8988T (cell line): ENCODE measurements at places on chromosomes 7 and 10.
A peak's percentile ranks its signal among the peaks of the same experiment; 100 is the strongest.

GRCh38 chr10:3542185-3542611, 242.8 kb downstream of the KLF6 start:
- DNase-seq = no peak

GRCh38 chr7:104653825-104654401, 325.5 kb downstream of the LHFPL3 start:
- no peak for DNase-seq

DNA sequence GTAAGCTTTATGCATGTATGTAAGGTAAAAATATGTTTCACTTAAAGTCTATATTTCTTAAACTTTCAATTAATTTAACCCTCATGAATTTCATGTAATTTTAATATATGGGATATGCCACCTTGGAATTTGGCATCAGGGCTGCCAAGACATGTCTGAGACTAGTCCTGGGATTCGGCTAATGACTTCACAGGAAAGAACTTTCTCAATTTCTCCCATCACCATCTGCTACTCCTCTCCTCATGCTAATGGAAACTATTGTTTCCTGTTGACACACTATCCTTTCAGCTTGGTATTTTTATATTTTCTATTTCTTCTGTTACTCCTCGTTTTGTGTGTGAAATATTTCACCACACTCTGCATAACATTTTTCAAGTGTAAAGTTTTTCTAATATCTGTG, 205.9 kb downstream of the ARL4A start:
- DNase-seq = no peak

- no peak for DNase-seq
Observed at GRCh38 chr10:61842755-61843497, 58.6 kb upstream of the ARID5B start.

DNA sequence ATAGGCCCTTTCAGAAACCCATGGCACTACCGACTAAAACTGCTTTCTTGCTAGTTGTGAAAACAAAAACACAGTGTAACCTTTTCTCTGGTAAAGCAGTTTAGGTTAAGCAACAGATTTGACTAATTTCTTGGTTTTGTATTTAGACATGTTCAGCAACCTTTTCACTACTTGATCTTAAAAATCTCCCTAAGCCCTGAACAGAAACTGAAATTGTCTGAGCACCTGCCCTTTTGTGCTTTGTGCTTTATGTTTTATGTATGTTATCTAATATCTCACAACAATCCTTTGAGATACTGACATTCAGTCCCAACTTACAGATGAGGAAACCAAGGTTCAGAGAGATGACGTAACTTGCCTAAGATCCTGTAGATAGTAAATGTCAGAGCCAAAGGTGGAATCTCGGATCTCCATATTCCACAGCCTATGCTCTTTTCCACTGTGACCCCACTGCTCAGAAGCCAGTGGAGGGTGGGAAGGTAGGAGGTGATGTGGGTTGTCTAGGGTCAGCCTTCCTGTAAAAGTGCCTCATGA, 146.6 kb downstream of the LCOR start:
- no peak for DNase-seq

DNA sequence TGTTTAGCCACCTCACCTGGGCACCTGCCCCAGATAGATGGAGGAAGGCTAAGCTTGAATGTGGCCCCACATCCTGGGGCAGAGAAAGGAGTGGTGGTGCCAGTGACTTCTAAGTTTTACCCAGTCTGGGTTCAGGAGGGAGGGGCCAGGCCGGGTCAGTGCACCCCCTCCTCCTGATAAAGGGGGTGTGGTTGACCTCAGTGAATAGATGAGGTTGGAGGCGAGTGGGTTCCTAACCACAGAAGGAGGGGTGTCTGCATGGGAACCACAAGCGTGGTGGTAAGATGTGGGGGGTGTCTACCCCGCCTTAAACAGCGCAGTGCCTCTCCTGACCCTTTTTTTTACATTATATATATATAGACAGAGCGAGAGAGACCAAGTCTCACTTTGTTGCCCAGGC, 105.3 kb upstream of the KCTD7 start:
- DNase-seq = no peak

GRCh38 chr10:132001238-132001972, 19.7 kb upstream of the BNIP3 start:
- no peak for DNase-seq

DNA sequence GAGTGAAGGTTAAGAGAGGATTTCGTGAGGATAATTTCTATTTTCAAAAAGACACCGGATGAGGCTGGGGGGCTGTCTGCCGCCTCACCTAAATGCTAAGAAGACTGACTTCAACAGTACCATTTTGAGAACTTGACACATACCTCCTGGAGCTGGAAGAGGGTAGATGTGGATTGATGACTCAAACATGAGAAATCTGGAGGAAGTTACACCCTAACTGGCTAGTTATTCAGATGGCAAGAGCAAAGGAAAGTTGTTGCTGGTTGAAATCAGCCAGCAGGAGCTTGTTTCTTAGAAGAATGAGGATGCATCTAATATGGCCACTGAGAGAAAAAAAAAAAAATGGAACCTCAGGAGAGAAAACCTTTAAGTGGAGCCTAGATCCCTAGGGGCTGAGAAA, 76.2 kb upstream of the KIAA1217 start:
- no peak for DNase-seq

GRCh38 chr7:13965077-13965476, 24.4 kb downstream of the ETV1 start:
- no peak for DNase-seq

- DNase-seq = no peak
Observed at GRCh38 chr10:110442746-110443145, 55.0 kb upstream of the DUSP5 start.

- DNase-seq = no peak
Observed at GRCh38 chr7:33874943-33875342, 30.4 kb upstream of the BMPER start.

- no peak for DNase-seq
Observed at GRCh38 chr10:22674573-22674930, 39.8 kb downstream of the PIP4K2A start.

- DNase-seq = no peak
Observed at GRCh38 chr7:114910787-114911186, 11.1 kb upstream of the MDFIC start.

- DNase-seq = no peak
Observed at GRCh38 chr7:69739190-69739589, 140.9 kb downstream of the AUTS2 start.

DNA sequence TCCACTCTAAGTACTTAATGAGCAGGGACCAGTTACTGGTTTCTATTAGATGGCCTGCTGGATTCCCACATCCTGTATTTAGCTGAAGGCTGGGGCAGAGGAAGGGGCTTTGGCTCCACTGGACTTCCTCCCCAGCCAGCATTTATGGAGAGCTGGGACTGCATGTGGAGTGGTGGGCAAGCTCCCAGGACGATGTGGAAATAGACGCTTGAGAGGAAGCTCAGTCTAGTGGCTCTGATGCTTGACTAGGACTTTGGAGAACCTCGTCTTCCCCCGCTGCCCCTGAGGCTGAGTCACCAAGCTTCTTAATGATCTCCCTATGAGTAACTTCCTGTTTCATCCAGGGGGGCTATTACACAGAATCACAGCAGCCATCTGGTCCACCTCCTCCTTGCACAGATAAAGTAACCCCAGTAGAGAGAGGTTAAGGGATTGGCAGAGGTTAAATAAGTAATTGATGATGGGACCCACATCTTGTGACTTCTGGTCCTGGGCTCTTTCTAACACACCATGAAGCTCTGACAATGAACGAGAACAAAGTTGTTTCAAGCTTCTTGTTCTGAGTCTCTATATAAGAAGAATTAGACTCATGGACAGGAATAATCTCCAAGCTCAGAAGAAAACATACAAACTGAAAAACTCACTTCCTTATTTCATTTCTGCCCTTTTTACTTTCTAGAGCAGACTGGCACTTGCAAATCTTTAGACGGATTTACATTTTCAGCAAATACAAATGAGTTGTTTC, 126.2 kb downstream of the PRPF18 start:
- peak; percentile 52 for DNase-seq

DNA sequence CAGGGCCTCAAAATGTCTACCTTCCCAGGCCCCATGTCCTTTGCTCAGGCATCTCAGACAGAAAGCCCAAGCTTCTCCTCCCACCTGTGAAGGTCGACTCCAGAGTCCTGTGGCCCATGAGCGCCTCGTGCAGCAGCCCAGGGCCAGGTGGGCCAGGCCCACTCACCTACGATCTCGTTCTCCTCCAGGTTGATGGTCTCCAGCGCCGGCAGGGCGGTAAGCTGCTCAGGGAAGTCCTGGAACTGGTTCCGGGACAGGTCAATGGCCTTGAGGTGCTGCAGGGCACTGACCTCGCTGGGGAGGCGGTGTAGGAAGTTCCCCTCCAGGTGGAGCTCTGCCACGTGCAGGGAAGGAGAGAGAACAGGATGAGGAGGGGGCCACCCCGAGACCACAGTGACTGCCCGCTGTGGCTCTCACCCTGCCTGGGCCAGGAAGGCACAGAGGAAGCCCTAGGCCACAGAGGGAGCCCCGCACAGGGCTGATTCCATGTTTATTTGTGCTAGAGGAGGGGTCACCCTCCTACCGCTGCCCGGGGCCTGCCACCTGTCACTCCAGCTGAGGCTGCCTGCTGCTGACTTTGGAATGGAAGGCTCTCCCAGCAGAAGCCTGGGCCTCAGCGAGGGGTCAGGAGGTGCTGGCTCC, 40.0 kb upstream of the NPFFR1 start:
- no peak for DNase-seq

DNA sequence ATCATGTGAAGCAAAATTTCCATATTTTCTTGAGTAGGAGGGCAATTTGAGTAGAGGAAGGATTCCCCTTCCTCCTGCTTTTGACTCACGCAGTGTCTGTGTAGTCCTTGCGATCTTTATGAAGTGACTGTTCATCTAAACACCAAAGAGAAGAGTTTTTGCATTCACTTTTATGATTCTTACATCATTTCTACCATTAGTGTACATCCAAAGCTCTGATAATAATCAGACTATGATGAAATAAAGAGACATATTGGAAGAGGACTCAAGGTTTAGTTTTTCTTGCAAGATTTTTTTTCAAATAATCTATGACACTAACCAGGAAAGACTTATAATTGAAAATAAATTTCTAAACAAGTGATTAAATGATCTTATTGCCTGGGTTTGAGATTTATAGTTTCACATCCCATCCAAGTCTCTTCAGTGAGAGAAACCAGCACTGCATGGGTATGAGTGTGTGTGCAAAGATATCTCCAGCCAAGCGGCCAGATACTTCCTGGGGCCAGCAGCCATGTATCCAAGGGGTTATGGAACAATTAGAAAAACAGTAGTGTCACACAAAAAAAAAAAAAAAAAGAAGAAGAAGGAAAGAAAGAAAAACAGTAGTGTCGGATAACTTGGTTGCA, 2.0 kb upstream of the ACTA2 start:
- no peak for DNase-seq

DNA sequence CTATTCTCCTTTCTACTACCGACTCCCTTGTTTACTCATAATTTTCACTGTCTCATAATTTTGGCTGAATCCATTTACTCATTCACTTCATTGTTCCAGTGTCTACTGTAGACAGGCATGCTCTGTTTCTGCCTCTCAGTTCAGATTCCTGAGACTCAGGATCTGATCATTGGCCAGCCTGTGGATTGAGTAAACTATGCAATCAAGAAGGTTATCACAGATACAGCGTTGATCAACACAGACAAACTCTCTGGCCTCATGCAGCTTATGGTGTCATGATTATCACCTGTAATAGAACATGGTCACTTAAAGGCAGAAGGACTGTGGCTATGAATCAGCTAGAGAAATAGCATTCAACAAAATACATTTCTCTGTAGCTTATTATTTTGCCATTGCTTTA, 86.0 kb downstream of the SEMA3E start:
- no peak for DNase-seq

DNA sequence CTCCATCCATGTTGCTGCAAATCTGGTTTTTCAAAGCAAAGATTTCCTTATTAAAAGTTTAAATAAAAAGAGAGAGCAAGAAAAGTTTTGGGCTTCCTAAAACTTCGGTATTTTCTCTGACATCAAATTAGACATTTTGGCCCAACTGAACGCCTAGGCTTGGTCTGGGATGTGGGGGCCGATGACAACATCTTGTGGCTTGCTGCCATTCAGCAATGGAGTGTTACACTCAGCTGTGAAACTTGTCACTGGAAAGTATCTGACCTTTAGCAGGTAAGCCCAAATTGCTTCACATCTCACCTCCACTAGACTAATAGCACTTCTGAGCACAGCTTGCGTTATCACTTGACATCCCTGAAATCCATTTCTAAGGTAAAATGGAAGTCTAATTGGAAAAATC, 320.6 kb downstream of the GATA3 start:
- DNase-seq = no peak

- no peak for DNase-seq
Observed at GRCh38 chr7:44980393-44981034, 1.7 kb upstream of the MYO1G start.

GRCh38 chr10:71911296-71911953, 52.8 kb upstream of the CHST3 start:
- DNase-seq = no peak

DNA sequence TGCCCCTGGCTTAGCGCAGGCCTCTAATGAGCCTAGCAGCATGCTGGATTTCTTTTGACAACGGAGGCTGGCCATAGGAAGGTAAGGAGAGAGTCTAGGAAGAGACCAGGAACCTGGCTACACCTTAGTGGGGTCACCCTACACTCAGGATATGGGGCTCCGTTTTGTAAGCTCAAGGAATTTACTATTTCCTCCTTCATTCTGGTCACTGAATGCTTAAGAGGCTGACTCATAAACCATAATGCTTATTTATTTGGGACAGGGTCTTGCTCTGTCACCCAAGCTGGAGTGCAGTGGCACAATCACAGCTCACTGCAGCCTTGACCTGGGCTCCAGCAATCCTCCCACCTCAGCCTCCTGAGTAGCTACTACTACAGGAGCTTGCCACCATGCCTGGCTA, 38.4 kb downstream of the CARD11 start:
- DNase-seq = no peak
